Retina (tissue), 1 donor: ENCODE measurements at places on chromosomes 5 and 9.

DNA sequence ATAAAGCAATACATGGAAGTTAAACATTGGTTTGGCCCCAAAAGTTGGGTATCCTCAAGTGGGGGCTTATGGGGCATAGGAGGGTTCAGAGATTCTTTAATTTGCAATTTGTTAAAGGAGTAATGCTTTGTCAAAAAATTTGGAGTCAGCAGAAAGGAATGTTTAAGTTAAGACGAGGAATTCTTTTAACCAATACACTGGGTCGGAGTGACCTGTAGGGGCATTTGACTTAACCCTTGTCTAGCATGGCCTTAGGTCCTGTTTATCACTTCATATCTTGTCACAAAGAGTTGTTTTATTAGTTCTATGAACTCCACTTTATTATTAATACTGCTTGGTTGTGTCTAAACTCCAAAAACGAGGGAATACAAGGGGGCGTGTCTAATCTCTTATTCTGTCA is 656.1 kb upstream of the RORB start:
- DNase-seq = no peak

- DNase-seq = peak; percentile 43
Observed at GRCh38 chr5:123450640-123451039, 27.4 kb upstream of the CEP120 start.

DNA sequence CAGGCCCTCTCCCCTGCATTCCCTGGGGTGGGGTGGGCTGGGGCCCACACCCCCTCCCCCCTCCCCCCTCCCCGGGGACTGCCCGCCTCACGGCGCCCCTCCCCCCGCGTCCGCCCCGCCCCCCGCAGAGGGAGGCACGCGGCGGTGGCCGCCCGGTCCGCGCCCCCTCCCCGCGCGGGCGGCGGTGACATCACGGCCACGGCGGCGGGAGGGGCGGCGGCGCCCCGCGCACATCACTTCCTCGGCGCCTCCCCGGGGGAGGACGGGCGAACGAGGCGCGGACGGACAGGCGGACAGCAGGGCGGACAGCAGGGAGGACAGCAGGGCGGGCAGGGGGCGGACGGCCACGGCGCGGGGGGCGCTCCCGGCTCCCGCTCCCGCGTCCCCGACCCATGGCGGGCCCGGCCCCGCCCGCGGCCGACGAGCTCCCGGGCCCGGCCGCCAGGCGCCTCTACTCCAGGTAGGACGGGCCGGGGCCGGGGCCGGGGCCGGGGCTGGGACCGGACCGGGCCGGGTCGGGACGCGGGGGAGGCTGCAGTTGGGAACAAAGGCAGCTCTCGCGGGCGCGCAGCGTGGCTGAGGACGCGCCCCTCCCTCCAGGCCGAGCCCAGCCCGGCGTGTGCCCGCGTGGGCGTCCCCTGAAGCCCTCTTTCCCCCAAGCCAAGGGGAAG is at the start of gene GPSM1:
Gene GPSM1 (plus strand): TSS at position 236 of the 671 bp plus-strand sequence. CDS start 157 bp downstream, at position 393.
- no peak for DNase-seq

DNA sequence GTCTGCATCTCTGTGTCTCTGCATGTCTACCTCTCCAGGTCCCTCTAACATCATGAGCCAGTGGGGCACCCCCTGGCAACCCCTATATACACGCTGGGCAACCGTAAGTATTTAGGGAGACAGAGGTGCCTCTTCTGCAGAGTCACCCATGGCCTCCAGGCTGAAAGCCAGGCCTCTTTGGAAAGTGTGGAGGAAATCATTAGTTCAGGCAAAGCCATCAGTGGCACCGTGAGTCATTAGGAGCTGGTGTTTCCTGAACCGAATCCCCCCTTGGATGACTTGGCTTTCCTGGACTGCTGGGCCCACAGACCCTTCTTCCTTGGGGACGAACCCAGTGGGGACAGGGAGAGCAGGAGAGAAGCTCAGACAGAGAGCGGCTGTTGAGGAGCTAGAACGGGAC is 174.8 kb downstream of the OLFM1 start:
- no peak for DNase-seq
